Activated T-helper 9 cell treated with anti-CD3 and anti-CD28 coated beads, Interleukin-2, amount 50 U/mL, for 16 hours (primary cell): ENCODE measurements at places on chromosomes 11 and 22.
A peak's percentile ranks its signal among the peaks of the same experiment; 100 is the strongest.

- no peak for DNase-seq
Measured at GRCh38 chr11:103585401-103585800, 451.0 kb upstream of the DDI1 start.

- no peak for DNase-seq
Measured at GRCh38 chr22:45587638-45588505, 83.8 kb upstream of the ATXN10 start.

DNA sequence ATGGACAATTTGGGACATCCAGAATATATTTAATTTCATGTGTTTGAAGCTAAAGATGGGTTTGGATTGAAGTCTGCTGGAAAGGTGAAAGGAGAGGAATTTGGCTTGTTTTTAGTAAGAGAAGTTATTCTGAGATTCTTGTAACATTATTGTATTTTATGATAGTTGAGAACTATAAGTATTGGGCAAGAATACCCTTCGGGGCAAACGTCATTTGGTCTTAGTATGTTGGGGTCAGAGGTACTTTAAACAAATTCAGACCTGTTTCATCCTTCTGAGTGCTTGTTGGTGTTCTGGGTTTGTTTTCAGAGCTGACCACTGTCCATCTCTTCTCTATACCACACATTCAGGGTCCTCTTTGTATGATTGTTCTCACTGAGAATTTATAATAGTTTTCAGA lies 19.5 kb downstream of the PANX1 start:
- no peak for DNase-seq

DNA sequence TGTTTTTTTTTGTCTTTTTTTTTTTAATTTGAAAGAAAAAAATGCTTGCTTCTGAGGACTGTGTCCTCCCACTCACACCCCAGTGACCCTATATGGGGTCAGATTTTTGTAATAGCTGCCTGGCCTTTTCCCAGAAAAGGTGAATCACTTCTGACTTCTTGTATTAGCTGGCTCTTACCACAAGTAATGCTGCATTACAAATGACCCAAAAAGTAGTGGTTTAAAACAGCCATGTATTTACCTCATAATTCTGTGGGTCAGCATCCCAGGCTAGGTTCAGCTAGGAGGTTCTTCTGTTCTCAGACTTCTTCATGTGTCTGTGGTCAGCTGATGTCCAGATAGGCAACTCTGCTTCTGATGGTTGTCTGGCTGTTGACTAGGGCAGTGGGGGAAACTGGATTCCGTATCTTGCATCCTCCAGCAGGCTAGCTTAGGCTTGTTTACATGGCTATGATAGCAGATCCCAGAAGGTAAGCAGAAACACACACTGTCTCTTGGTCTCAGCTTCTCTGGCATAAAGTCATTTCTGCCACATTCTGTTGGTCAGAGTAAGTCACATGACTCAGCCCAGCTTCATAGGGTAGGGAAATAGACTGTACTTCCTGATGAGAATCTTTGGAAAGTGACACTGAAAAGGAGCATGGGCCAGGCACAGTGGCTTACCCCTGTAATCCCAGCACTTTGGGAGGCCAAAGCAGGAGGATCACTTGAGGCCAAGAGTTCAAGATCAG lies 19.5 kb downstream of the LHFPL7 start:
- no peak for DNase-seq

GRCh38 chr11:122131126-122131525 lies 15.1 kb upstream of the BLID start:
- DNase-seq, result no peak

DNA sequence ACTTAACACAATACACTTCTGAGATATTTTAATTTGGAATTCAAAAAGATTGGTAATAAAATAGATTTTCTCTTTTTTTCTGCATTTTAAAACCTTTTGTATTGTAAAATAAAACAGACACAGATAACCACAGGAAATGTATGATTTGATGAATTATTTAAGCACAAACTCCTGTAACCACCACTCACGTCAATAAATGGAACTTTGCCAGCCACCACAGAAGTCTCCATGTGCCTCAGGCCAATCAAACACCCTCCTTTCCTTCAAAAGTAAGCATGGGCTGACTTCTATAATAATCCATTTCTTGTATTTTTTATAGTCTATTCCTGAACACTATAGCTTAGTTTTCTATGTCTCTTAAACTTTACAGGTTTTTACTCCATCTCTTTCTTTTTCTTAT lies 721.7 kb downstream of the DLG2 start:
- DNase-seq, result no peak

- no peak for DNase-seq
Measured at GRCh38 chr11:8796941-8797340, 114.0 kb upstream of the AKIP1 start.

GRCh38 chr11:116680349-116681125 lies 92.2 kb downstream of the BUD13 start:
- no peak for DNase-seq

DNA sequence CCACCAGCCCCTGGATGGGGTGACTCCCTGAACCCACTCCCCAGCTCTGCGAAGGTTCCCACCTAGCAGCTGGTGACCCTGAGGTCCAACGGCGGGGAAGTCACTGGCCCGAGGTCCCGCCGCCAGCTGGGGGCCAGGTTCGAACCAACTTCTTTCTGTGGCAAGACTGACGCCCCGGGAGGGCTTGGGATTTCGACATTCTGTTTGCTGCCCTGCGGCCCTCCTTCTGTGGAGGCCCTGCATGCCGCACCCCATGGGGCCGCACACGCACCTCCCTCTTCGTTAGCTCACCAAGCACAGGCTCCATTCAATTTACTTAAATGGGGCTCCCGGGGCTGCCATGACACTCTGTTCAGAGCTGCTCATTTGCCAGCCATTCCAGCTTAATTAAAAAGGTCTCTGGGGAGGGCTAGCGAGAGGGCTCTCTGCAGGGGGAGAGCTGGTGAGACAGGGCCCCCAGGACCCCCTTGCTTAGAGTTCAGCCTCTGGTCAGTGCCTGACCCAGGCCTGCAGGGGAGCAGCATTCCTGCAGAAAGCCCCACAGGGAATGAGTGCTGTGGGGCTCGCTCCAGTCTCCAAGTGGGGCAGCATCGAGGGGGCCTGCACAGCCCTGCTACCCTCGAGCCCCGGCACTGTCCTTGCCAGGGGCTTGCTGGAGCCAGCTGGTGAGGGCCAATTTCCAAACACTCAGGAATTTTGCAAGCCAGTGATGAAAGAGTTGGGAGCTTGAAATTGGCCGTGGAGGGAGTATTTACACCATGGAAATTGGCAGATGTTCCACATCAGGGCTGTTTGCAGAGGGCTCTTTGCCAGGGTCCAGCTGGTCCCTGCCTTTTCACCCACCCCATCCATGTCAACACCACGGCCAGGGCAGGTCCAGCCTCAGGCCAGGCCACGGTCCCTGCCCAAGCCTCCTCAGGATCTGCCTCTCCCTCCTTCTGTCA lies 80.8 kb downstream of the CACNA1I start:
- DNase-seq, result no peak

DNA sequence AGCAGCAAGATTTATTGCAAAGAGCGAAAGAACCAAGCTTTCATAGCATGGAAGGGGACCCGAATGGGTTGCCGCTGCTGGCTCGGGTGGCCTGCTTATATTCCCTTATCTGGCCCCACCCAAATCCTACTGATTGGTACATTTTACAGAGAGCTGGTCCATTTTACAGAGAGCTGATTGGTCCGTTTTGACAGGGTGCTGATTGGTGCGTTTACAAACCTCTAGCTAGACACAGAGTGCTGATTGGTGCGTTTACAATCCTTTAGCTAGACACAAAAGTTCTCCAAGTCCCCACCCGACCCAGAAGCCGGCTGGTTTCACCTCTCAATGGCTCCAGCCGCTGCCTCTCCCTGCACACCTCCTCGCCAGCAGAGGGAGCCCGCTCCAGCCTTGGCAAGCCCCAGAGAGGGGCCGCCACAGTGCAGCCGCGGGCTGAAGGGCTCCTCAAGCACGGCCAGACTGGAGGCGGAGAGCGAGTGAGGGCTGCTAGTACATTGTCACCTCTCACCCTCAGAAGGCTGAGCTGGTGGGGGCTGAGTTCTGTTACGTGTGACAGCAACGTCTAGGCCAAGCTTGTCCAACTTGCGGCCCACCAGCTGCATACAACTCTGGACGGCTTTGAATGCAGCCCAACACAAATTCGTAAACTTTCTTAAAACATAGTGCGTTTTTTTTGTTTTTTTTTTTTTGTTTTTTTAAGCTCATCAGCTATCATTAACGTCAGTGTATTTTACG lies 8.7 kb downstream of the PTH start:
- peak; percentile 49 for DNase-seq

- DNase-seq, result no peak
Measured at GRCh38 chr11:2794046-2794967, 91.3 kb downstream of the CDKN1C start.

- DNase-seq, result no peak
Measured at GRCh38 chr11:35629511-35629910, 11.3 kb downstream of the FJX1 start.

GRCh38 chr22:46491946-46492345 lies 45.5 kb downstream of the CELSR1 start:
- no peak for DNase-seq

GRCh38 chr11:93478841-93479240 lies 64.3 kb downstream of the SMCO4 start:
- no peak for DNase-seq

DNA sequence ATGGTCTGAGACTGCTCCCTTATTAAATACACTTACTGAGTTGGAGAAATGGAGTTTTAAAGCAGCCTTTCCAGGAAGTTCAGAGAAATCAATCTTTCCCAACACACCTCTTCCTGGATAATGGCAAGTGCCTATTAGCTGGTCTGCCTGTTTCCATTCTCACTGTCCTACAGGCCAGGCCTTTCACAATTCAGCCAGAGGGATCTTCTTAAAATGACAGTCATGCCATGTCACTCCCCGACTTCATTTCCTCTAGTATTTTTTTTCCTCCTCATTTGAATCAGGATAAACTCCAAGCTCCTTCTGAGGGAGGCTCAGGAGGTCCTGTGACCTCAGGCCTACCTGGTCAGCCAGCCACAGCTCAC lies 62.6 kb downstream of the FDX1 start:
- no peak for DNase-seq

DNA sequence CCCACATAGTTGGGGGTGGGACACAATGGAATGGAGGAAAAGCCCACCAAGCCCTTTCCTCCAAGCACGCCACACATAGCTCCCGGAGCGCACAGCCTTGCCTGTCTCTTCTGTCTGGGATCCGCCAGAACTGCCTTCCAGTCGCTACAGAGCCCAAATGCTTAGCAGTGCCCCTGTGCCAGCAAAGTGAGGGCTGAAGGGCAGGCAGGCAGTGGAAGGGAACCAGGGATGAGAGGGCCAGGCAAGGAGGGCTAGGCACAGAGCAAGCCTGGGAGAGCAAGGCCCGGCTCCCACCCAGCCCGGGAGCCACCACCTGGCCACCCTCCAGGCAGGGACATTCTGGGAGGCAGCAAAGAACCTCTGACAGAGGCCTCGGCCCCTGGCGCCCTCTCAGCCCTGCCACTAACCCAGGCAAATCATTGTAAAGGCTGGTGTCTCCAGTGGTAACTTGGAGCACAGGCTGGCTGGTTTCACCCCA lies 32.5 kb downstream of the PPP2R1B start:
- no peak for DNase-seq

GRCh38 chr11:105612771-105613170 lies 2.9 kb downstream of the GRIA4 start:
- no peak for DNase-seq

- DNase-seq, result no peak
Measured at GRCh38 chr11:30016588-30017363, at the start of gene KCNA4. Gene KCNA4 (minus strand): TSS chr11:30017030. CDS start chr11:30012678, 4,352 bp downstream.

- no peak for DNase-seq
Measured at GRCh38 chr11:101863361-101863760, 51.4 kb upstream of the CEP126 start.

- no peak for DNase-seq
Measured at GRCh38 chr11:111177037-111177871, 68.3 kb upstream of the POU2AF2 start.

- DNase-seq, result peak; percentile 34
Measured at GRCh38 chr11:46369458-46370152, 11.9 kb upstream of the MDK start.

DNA sequence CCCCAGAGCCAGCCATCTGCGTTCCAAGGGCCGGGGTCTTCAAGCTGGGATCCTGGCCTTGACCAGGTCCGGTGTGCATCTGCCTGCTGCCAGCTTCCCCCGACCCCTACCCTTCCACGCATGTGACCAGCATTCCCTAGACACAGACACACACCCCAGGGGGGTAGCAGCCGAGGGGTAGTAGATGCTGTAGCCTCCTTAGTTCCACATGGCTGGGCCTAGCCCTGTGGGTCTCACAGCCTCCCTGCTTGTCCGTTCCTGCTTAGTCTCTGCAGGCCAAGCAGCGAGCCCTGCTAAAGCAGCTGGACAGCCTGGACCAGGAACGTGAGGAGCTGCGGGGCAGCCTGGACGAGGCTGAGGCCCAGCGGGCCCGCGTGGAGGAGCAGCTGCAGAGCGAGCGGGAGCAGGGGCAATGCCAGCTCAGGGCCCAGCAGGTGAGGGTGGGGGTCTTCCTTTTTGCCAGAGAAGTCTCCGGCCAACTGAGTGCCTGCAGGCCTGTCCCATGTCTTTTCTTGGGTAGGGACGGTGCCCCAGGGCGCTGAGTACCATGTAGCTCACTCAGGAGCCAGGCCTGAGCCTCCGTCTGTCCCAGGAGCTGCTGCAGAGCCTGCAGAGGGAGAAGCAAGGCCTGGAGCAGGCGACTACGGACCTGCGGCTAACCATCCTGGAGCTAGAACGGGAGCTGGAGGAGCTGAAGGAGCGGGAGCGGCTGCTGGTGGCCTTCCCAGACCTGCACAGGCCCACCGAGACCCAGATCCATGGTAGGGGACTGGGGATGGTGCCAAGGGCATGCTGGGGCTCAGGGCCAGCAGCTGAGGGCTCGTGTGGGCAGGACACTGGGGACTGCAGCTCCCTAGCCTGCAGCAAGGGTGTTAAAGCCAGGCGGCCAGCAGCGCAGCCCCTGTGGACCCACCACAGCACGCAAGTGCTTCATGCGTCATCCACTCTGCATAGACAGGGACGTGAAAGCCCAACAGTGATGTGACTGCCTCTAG lies 13.6 kb downstream of the RNF215 start:
- no peak for DNase-seq

- DNase-seq, result no peak
Measured at GRCh38 chr11:96301818-96302217, 41.2 kb downstream of the MAML2 start.

DNA sequence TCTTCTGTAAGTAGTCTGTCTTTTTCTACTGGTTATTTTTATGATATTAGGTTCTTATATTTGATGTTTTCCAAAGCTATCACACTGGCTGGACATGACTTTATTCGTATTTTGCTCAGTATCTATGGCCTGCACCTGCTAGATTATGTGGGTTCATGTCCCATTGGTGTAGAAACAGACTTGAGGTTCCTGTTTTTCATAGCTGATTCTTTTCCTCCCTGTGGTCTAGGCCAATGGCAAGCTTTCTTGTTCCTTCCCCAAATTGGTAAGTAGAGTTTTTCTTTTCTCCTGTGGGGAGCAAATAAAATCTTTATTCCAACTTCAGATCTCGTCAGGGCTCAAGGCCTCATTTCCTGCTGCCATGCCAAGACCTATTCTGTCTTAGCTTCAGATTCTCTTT lies 30.2 kb upstream of the SWAP70 start:
- no peak for DNase-seq

DNA sequence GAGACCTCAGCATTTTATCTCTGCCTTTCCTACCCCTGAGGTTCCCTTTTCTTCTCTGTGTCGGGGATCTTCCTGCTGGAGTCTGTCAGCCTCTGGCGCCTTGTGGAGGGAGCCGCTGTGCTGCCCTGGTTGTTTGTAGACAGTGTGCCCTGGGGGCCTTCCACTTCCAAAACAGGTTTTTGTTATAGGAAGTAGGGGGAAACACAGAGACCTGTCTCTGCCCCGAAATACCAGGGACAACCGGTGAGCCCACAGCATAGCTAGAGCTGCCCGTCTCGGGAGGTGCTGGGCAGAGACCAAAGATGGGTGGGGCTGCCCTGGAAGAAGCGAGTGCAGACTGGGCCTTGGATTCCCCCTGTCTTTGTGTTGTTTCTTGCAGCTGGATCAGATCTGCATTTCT lies 8.0 kb downstream of the NCAPH2 start:
- DNase-seq, result no peak
